NCI-H2171 (cell line): ENCODE measurements at places on chromosomes 6 and 20.

DNA sequence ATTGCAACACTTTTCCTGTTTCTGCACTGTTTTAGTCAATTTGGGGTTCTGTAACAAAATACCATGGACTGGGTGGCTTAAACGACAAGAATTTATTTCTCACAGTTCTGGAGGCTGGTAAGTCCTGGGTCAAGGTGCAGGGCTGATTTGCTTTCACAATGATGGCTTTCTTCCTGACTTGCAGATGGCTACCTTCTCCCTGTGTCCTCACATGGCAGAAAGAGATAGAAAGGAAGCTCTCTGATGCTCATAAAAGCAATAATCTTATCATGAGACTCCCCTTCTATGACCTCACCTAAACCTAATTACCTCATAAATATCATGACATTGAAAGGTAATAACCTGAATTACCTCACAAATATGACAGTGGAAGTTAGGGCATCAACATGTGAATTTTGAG lies 511.5 kb upstream of the CITED2 start:
- no peak for DNase-seq

- no peak for DNase-seq
Observed at GRCh38 chr6:150635906-150636514, 36.3 kb downstream of the PLEKHG1 start.

GRCh38 chr20:15185322-15185721 lies 847.9 kb upstream of the FLRT3 start:
- DNase-seq, result no peak

DNA sequence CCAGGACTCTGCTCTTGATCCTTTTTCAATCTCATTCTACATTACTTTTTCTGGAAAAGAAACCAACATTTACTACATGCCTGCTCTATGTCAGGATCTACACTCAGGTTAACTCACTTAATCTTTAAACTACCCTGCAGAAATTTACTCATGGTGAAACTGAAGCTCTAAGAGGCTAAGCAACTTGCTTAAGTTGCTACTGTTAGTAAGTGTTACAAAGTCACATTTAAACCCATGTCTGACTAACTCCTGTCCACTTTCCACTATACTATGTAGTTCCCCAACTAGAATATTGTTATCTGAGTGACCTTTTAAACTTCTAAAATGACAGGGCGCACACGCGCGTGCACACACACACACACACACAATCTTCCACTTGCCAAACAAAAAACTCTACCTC lies 5.0 kb downstream of the CEP162 start:
- DNase-seq, result no peak

GRCh38 chr6:45741437-45742171 lies 274.1 kb downstream of the CLIC5 start:
- no peak for DNase-seq

DNA sequence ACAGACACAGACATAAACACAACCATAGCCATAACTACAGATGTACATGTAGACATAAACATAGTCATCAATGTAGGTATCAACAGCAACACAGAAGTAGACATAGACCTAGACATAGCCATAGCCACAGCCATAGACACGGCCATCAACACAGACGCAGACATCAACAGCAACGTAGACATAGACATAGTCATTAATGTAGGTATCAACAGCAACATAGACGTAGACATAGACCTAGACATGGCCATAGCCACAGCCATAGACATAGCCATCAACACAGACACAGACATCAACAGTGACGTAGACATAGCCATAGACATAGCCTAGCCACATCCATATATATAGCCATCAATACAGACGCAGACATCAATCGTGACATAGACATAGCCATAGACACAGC lies 258.3 kb upstream of the FOXQ1 start:
- DNase-seq, result no peak

DNA sequence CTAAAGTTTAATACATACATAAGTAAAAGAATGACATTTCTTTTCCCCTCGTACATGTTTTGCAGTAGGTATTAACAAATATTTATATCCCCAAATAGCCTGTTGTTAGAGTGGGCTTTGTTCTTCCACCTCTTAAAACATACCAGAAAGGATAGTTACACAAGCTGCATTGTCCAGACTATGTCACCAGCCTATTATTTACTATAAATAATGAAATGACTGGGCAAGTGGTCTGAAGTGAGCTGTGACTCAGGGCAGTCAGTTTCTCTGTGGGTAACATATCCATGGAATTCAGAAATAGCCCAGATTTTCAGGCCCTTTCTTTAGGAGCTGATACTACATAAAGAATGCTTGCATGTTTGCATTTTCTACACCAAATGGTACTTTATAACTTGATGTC lies 60.1 kb downstream of the FUT9 start:
- DNase-seq, result no peak

- no peak for DNase-seq
Observed at GRCh38 chr20:17790296-17790695, 90.5 kb downstream of the BANF2 start.

- no peak for DNase-seq
Observed at GRCh38 chr20:44601236-44601671, 18.9 kb downstream of the PKIG start.

- no peak for DNase-seq
Observed at GRCh38 chr6:36019167-36019566, 5.3 kb downstream of the SLC26A8 start.

- DNase-seq, result no peak
Observed at GRCh38 chr6:74733830-74734620, 471.8 kb downstream of the COL12A1 start.

- DNase-seq, result no peak
Observed at GRCh38 chr6:105868823-105869460, 217.2 kb upstream of the PRDM1 start.

- DNase-seq, result no peak
Observed at GRCh38 chr6:159456349-159456748, 236.7 kb downstream of the SOD2 start.

- peak; percentile 75 for DNase-seq
Observed at GRCh38 chr20:62685781-62686555, 22.7 kb upstream of the NTSR1 start.

GRCh38 chr6:126100386-126100785 lies 114.0 kb downstream of the TRMT11 start:
- no peak for DNase-seq

DNA sequence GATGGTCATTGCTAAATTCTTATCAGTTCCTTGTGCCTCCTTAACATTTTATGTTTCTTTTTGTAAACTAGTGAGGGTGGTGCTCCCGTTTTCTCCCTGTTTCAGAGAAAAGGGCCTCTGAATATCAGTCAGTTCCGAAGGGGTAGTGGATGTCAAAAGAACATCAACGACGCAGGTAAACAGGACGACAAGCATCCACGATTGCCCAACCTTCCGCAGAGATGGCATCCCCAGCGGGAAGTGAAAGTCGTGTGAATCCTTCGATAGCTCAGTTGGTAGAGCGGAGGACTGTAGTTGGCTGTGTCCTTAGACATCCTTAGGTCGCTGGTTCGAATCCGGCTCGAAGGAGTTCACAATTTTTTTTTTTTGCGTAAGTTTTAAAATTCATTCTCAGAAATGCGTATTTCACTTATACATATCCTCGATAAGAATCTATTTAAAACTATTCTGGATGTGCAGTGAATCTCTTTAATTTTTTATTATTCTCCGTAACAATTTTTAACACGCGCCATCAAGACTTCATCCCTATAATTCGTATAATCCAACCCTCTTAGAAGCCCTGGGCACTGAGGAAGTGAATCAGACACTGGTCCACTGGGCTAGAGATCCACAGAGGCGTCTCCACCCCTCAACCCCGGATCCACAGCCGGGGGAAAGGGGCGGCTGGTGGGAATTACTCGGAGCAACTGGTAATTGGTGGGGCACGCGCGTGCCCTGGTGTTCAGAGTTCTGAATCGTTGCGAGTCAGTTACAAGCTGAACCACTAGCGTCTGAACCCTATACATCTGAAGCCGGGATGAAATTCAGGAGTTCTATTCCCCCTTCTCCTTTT lies 27.9 kb upstream of the ABT1 start:
- peak; percentile 54 for DNase-seq

GRCh38 chr20:59359906-59360725 lies 59.7 kb downstream of the EDN3 start:
- DNase-seq, result no peak

DNA sequence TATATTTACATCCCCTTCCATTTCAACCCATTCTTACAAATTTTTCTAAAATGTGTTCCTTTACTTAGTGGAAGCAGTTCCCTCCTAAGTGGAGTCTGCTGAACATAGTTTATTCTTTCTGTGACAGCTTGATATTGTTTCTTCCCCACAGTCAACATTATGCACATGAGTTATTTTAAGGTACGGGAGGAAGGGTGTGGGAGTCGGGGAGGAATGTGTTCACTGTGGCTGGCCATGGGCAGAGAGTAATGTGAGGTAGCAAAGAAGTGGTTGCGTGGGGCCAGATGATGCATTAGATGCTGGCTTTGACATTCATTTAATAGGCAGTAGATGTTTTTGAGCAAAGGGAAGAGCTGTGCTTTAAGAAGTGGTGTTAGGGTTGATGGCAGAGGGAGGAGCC lies 98.5 kb downstream of the ARMC2 start:
- DNase-seq, result no peak

DNA sequence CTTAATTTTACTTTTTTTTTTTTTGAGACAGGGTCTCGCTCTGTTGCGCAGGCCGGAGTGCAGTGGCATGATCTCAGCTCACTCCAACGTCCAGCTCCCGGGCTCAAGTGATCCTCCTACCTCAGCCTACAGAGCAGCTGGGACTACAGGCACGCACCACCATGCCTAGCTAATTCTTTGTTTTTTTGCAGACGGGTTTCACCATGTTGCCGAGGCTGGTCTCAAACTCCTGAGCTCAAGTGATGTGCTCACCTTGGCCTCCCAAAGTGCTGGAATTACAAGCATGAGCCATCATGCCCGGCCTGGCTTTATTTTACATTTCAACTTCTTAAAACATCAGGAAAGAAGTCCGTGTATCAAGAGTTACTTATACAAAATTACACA lies 5.7 kb downstream of the OSER1 start:
- no peak for DNase-seq

DNA sequence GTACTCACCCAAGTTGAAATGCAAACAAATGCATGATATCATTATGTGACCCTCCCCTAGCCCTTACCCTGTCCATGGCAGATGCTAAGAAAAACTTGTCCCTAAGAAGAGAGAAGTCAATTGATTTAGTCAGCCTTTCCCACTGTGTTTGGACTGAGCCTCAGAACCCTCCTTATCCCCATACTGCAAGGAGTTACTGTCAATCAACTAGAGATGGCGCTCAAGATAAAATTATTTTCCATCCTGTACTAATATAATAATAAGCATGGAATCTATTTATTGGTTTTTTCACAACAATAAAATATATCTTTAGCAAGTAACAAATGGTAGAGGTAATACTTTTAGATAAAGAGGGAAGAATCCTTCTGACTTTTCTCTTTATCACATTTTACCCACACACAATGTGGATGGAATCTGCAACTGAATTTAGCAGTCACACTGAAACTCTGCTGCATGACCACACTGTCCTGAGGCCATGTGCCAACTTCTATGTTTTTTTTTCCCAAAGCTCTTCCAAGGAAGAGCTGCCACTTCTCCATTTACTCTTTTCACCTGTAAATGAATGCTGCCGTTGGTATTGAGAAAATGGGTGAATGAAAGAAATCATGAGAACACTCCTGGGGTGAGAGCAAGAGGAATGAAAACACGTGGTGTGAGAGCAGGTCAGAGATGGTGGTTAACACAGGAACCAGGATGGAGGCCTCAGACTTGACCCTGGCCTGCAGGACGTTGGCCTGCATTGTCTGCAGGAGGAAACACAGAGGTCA lies 10.5 kb downstream of the NT5E start:
- no peak for DNase-seq

DNA sequence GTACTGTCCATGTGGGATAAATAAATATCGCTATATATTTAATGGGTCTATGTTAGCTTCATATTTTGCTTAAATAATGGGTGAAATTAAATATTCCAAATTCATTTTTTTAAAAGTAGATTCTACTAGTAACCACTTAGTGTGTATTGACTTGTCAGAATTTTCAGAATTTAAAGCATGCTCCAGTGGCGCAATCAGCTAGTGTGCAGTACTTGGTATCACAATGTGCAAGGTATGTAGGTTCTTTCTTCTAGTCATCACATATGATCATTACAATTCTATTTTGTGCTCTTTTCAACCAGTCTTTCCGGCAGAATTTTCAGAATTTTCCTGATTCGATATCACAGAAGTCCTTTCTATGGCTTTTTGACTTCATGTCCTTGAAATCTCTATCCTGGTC lies 32.6 kb downstream of the PDE7B start:
- DNase-seq, result no peak

DNA sequence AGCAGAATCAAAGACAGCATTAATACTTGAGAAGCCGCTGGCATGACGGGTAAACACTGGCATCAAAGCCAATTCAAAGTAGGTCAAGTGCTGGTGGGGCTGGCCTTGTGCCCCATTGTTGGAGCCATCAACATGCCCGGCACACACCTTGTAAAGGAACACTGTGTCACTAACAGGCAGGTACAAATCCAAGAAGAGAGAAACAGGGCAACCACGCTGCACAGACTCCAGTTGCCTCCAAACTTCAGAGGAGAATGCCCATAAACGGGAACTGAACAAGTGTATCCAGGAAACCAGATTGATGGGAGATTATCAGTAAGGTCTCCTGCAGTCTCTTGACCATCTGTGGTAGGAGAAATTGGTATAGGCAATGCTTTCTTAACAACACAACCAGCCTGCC lies 127.0 kb upstream of the STXBP5 start:
- no peak for DNase-seq

DNA sequence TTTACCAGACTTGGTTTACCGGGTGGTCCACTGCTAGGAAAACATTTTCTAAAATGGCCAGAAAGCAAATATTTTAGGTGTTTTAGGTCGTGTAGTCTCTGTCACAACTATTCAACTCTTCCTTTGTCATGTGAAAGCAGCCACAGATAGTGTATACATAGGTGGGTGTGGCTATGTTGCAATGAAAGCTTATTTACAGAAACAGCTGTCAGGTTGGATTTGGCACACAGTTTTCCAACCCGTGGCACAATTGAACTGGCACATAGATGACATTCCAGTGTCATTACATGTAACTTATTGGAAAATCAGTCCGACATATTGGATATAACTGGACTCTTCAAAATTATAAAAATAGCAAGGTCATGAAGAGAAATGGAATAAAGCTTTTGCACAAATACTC lies 68.9 kb upstream of the KCNQ5 start:
- DNase-seq, result no peak

- no peak for DNase-seq
Observed at GRCh38 chr6:166097914-166098522, 69.6 kb downstream of the TBXT start.
